ENCODE measurements at places on chromosomes 2 and 18.

DNA sequence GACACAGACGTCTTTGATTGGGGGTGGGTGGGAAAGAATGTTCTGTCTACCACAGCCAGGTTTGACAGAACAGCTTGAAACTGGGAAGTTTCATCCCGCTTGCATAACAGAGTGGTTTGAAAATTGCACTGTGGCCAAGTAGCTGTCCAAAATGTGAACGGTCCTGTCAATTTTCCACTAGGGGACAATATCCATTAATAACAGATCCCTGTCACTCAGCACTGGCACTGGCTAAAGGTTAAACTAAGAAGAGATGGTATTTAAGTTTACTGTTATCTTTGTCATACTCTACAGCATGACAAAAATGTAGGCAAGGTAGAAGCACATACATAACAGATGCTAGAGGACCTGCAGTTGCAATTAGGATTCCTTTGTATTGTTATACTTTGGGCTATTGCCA is 55.6 kb upstream of the ACMSD start:
- no peak for DNase-seq

DNA sequence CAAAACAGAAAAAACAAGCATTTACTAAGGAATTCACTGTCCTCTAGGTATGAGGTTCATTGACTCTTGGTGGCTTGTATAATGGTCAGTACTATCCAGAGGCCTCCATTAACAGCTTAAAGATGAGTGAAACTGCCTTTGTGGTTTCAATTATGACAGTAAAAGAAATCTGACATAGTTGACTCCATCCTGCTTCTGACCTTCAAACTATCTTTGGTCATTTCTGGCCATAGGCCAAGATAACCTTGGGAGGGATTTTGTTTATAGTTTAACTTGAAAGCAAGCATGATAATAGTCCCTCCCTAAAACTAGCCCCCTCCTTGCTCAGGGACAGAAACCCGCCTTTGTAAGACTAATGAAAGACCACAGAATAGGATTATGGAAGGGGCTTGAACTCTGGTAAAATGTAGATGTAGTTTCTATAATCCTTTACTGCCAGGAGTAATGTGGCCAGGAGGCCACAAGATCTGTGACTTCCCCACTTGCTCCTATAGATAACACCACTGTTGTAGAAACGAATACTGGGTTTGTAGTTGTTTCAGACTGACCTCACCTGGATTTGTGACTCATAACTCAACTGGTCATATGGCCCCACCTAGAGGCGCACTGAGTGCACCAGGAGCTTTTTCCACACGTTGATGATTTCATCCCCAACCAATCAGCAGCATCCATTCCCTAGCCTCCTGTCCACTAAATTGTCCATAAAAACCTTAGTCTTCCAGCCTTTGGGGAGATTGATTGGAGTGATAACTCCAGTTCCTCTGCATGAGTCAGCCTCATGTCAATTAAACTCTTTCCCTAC is 8.6 kb upstream of the PLEKHM3 start:
- DNase-seq, result no peak

- DNase-seq, result no peak
These were observed 38.7 kb upstream of the DDX18 start for GRCh38 chr2:117775703-117776219.

GRCh38 chr2:233063269-233063975 is 3.3 kb downstream of the INPP5D start:
- DNase-seq, result no peak

- DNase-seq, result no peak
These were observed 622 bp upstream of the KCMF1 start for GRCh38 chr2:84970210-84970867.
